Urinary bladder (tissue), 4 donors: ENCODE measurements at places on chromosomes 1 and 21. TPM values are rescaled to one million over a fixed set of nuclear protein-coding genes. Genes with fewer than 3 reads are reported as not detected.

The GJC2 gene
- polyA plus RNA-seq: 5.4 TPM

The TRIM45 gene
- polyA plus RNA-seq: 5.7 TPM

The RHD gene
- not detected for polyA plus RNA-seq

The GNG4 gene
- 3.9 TPM for polyA plus RNA-seq

The SPATA45 gene
- polyA plus RNA-seq: not detected

The C8B gene
- 0.19 TPM for polyA plus RNA-seq

The REN gene
- polyA plus RNA-seq: 0.41 TPM

The TLR5 gene
- polyA plus RNA-seq: 3.7 TPM

The NES gene
- 38.2 TPM for polyA plus RNA-seq

The SRSF4 gene
- 88.1 TPM for polyA plus RNA-seq

The KDF1 gene
- 2.0 TPM for polyA plus RNA-seq

The PRKAA2 gene
- polyA plus RNA-seq: 2.7 TPM

The ERICH3 gene
- polyA plus RNA-seq: 0.11 TPM

The KANK4 gene
- polyA plus RNA-seq: 0.57 TPM

The INAVA gene
- 6.2 TPM for polyA plus RNA-seq

The LIN9 gene
- polyA plus RNA-seq: 2.9 TPM

The FAM167B gene
- polyA plus RNA-seq: 8.2 TPM

The LYPD8 gene
- not detected for polyA plus RNA-seq

The DYNLT5 gene
- polyA plus RNA-seq: 1.3 TPM

The SV2A gene
- polyA plus RNA-seq: 7.3 TPM

The CENPF gene
- 0.95 TPM for polyA plus RNA-seq

The ERO1B gene
- 5.7 TPM for polyA plus RNA-seq

The OR10Z1 gene
- not detected for polyA plus RNA-seq

The FAM72C gene
- 0.16 TPM for polyA plus RNA-seq

The TEDDM1 gene
- not detected for polyA plus RNA-seq

The CLSTN1 gene
- polyA plus RNA-seq: 90.6 TPM

The AGL gene
- 16.1 TPM for polyA plus RNA-seq

The CDC20 gene
- 1.7 TPM for polyA plus RNA-seq

The SLC1A7 gene
- 0.29 TPM for polyA plus RNA-seq

The AVPR1B gene
- polyA plus RNA-seq: not detected

The CTSS gene
- 58.2 TPM for polyA plus RNA-seq

The AZIN2 gene
- 3.1 TPM for polyA plus RNA-seq

The C1orf116 gene
- polyA plus RNA-seq: 2.7 TPM

The CTTNBP2NL gene
- 13.2 TPM for polyA plus RNA-seq

The MCOLN2 gene
- 0.43 TPM for polyA plus RNA-seq
